Activated naive CD4-positive, alpha-beta T cell treated with anti-CD3 and anti-CD28 coated beads, Interleukin-2, amount 50 U/mL, for 72 hours (primary cell): ENCODE measurements at places on chromosomes 4 and X. TPM values are rescaled to one million over a fixed set of nuclear protein-coding genes. Genes with fewer than 3 reads are reported as not detected.

- DNase-seq, result no peak
These were observed 27.6 kb upstream of the INTU start for GRCh38 chr4:127604949-127605709.

The GPR78 gene
- 0.16 TPM for total RNA-seq

DNA sequence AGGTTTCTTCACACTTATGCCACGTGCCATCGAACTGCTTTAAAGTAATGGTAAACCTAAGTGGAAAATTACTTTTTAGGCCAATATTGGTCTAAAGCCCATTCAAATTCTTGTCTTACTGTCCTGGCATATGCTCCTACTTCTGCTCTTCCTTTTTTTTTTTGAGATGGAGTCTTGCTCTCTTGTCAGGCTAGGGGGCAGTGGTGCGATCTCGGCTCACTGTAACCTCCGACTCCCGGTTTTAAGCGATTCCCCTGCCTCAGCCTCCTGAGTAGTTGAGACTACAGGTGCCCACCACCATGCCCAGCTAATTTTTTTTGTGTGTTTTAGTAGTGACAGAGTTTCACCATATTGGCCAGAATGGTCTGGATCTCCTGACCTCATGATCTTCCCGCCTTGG lies 129.0 kb upstream of the TECRL start:
- DNase-seq, result no peak

- no peak for DNase-seq
These were observed 102.4 kb downstream of the CLNK start for GRCh38 chr4:10582059-10582686.

GRCh38 chr4:139020384-139020783 lies 4.8 kb downstream of the NOCT start:
- no peak for DNase-seq

DNA sequence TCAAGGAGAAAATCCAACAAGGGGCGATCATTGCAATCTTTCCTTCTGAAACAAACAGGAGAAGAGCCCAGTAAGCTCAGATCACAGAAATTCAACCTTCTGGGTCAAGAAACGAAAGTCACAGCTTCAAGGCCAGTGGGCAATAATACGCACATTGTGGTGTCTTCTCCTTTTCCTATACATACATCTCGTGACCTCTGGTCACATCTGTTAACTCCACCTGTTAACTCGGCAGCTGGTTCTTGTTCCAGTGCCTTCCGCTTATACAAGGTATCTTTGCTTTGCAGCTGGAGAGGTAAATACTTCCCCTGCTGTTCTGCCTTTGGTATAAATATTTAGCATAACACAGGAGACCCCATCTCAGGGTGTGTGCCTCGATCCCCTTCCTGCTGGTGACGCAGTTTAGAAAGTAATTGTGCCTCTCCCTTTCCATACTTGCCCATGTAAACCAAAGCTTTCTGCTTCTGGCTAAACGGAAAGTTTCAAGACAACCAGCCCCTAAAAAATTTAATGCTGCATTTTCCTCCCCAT lies 45.0 kb downstream of the CCDC149 start:
- no peak for DNase-seq

GRCh38 chrX:131862321-131862720 lies 160.8 kb upstream of the STK26 start:
- no peak for DNase-seq

GRCh38 chrX:123834116-123834515 lies 25.7 kb upstream of the XIAP start:
- DNase-seq, result no peak

GRCh38 chr4:61246034-61246433 lies 45.9 kb downstream of the ADGRL3 start:
- DNase-seq, result no peak

DNA sequence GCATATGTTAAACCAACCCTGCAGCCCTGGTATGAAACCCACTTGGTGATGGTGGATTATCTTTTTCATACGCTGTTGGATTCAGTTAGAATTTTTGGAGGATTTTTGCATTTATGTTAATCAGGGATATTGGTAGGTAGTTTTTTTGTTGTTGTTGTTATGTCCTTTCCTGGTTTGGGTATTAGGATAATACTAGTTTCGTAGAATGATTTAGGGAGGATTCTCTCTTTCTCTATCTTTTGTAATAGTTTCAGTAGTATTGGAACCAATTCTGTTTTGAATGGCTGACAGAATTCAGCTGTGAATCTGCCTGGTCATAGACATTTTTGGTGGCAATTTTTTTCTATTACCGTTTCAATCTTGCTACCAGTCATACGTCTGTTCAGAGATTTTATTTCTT lies 305.4 kb downstream of the IDS start:
- no peak for DNase-seq

The UTP3 gene
- total RNA-seq, result 31.6 TPM

The TNIP3 gene
- 5.4 TPM for total RNA-seq

The SOD3 gene
- total RNA-seq, result not detected

The GPC4 gene
- total RNA-seq, result 0.27 TPM

The TASL gene
- 2.7 TPM for total RNA-seq

DNA sequence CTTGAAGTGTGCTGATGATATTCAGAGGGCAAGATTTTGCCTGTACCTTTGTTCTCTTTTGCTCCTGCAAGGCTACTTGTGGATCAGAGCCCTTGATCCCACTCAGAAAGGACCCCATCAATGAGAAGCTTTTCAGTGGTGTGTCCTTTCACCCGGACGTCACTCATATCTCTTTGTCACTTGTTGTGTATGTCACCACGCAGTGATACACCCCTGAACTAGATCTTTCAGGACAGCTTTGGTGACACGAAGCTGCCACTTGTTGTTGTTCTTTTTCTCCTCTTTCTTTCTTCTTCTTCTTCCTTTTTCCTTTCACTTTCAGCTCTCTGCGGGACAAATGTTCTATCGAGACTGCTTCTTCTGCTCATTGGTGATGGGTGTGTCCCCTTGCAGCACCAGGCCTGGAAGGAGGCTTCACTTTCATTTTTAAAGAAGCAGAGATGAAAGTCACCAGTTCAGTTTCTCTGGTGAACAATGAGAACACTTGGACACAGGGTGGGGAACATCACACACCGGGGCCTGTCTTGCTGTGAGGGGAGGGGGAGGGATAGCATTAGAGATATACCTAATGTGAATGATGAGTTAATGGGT lies 83.6 kb downstream of the NBDY start:
- no peak for DNase-seq

The NPFFR2 gene
- total RNA-seq, result not detected

The ETDB gene
- not detected for total RNA-seq

GRCh38 chrX:45623266-45623665 lies 422.6 kb upstream of the DIPK2B start:
- no peak for DNase-seq

DNA sequence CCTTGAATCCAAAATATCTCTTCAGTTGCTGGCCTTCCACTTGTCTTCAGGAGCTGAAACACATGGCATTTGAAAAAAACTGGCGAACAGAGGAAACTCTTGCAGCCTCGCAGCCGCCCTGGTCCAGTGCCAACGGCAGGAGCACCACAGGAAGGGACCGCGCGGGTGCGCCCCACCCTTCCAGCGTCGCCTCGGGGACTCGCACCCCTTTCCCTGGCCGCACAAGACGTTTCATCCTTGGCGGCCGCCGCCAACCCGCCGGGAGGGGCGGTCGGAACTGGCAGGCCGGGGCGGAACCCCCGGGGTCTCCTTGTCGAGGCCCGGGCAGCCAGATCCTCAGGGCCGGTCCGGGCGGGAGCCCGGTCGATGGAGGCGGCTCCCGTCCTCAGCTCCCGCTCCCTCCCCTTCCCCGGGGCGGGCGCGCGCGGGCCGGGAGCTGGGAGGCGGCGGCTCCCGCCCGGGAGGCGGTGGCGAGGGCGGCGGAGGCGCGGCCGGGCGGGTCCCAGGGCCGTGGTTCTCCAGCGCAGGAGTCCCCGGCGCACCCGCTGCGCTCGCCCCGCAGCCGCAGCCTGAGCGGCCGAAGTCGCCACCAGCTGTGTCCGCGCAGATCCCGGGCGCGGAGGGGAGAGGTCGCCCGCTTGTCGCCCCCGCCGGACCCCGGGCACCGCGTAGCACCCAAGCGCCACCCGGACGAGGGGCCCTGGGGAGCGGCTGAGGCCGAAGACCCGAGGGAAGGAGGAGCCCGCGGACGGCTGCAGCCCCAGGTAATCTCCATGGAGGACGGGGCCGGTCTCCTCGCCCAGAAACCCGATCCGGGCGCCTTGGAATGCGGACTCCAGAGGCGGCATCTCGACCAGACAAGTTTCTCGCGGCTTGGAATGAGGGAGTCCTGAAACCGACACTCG lies 886 bp upstream of the NDST3 start:
- no peak for DNase-seq

- no peak for DNase-seq
These were observed 155.2 kb upstream of the GK2 start for GRCh38 chr4:79563219-79563618.

- no peak for DNase-seq
These were observed 31.5 kb downstream of the PRPS1 start for GRCh38 chrX:107659768-107660167.

- DNase-seq, result no peak
These were observed 11.6 kb upstream of the SCD5 start for GRCh38 chr4:82810176-82810575.

The CXorf51A gene
- total RNA-seq, result not detected

- no peak for DNase-seq
These were observed 58.4 kb upstream of the XAGE1A start for GRCh38 chrX:52437212-52437611.

- no peak for DNase-seq
These were observed 12.8 kb downstream of the CYSLTR1 start for GRCh38 chrX:78314561-78314960.

The TEX13B gene
- not detected for total RNA-seq

DNA sequence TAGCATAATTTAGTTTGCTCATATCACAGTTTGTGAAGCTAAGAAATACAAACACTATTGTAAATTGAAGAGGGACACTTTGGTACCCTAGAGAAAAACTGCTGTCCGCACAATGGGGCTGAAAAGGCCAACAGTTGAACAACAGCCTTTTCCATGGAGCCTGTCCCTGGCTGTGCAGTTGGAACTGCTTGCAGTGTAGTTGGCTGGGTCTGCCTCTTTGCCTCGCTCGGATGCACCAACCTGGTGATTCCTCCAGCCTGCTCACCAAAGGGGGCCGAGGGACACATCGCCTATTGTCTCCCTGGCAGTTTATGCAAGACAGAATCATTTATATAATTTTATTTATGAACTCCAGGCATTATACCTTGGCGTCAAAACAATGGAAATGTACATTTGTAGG lies 16.5 kb upstream of the GALNT7 start:
- DNase-seq, result no peak

The DDX53 gene
- total RNA-seq, result not detected

GRCh38 chrX:675279-675954 lies 44.8 kb downstream of the SHOX start:
- no peak for DNase-seq

DNA sequence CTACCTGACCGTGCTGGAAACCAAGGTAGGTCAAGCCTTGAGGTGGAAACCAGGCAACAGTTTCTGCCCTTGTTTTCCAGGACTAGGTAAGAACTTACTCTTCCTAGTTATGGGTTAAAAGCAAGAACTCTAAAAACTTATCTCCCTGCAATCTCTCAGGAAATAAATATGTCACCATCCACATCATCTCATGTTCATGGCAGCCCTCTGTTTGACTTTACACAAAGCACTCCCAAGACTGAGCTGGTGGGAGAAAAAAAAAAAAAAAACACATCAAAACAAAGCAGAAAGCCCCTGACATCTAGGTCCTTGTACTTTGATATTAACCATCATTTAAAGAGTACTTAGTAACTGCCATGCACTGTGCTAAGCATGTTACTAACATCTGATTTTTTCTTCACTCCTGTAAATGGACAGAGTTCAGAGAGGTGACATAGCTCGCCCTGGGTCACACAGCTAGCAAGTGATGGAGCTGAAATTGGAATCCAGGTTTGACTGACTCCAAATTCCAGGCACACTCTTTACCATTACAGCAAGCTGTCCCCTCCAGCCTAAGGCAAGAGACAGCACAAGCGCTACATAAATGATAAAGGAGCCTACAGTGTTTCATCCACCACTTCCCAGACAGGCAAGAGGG lies 102.8 kb upstream of the NOCT start:
- no peak for DNase-seq

GRCh38 chr4:112213856-112214255 lies 17.7 kb upstream of the AP1AR start:
- DNase-seq, result no peak

DNA sequence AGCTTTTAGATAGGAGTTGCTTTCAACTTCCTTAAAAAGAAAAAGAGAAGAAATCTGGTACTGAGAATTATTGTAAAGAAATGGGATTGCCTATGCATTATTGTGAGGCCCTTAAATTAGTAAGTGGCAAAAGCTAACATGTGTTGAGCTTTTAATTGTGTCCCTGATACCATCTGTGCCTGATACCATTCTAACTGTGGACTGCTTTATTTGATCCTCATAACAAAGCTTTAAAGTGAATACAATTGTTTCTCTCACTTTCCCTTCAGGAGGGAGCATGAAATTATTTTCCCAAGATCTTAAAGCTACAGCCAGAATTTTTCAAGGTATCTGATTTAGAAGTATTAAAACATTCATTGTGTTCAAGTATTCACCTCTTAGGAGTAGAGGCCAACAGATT lies 9.9 kb downstream of the KCTD8 start:
- no peak for DNase-seq

- no peak for DNase-seq
These were observed 67.8 kb downstream of the SPCS3 start for GRCh38 chr4:176387571-176387970.

DNA sequence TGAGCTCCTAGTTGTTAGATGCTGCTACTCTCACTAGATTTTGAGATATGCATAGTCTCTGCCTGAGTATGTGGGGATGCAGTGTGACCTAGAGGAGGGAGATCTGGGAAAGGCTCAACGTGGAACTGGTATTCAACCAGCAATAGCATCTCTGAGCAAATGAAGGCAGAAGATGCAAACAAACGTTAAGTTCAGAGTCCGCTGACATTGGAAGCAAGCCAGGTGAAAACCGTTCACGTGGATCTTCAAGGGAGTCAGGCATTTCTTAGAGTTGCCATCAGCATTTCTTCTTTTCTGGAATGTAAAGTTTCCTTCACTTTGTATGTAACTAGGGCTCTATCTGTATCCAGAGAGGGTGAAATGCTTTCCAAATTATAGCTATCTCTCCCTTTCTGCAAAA lies 59.9 kb downstream of the C4orf51 start:
- DNase-seq, result no peak

The FRMPD4 gene
- not detected for total RNA-seq

- no peak for DNase-seq
These were observed 1488.2 kb downstream of the FSTL5 start for GRCh38 chr4:160675550-160675949.

- no peak for DNase-seq
These were observed 11.3 kb upstream of the SPCS3 start for GRCh38 chr4:176308441-176308840.

DNA sequence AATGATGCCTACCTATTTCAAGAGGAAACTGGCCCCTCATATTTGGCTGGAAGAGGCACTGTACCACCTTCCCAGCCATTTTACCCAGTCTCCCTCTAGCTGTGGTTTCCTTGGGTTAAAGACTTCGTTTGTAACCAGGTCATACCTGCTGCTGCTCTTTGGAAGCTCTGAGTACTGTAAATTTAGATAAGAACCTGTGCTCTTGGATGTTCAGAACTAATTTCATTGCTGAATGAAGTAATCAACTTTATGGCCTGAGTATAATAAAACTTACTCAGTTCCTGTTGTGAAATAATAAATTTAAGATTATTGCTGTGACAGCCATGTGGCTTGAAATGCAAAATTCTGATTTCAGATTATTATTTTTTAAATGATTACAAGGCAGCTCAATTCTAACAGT lies 12.2 kb downstream of the MTTP start:
- DNase-seq, result no peak

GRCh38 chr4:111556851-111557250 lies 588.4 kb upstream of the FAM241A start:
- no peak for DNase-seq

The FAM241A gene
- total RNA-seq, result 2.6 TPM

The KLB gene
- total RNA-seq, result not detected

- DNase-seq, result no peak
These were observed 48.5 kb upstream of the MYOZ2 start for GRCh38 chr4:119087121-119087520.

The ZNF185 gene
- 2.3 TPM for total RNA-seq
